Substantia nigra (tissue), 51 donors: ENCODE measurements at places on chromosomes 5 and 9.

DNA sequence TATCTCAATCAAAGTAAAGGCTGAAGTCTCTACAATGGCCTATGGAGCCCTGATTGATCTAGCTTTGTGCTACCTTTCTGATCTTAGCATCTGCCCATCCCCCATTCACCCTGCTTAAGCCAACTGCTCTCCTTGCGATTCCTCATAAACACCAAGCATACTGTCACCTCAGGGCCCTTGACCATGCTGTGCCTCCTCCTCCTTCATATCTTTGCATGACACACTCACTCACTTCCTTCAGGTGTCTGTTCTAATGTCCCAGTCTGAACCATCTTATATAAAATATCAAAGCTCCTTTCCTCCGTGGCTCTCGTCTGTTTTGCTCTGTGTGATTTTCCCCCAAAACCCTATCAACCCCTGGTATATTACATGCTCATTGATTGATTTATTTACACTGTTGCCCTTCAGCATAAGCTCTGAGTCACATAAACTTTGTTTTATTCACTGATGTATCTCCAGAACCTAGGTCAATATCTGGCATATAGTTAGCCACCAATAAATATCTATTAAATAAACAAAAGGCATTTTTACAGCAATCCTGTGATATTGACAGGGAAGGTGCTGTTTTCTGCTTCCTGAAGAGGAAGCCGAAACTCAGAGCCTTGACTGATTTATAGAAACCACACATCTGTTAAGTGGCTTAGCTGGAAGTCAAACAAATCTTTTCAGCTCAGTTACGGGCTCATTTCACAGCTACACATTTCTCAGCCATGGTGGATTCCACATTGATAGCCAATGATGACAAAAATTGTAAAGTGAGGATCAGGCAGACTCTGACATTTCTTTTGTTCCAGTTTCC, 103.6 kb downstream of the BOD1 start:
- no peak for DNase-seq

GRCh38 chr5:14399054-14399692, 182.4 kb upstream of the OTULINL start:
- DNase-seq, result no peak

DNA sequence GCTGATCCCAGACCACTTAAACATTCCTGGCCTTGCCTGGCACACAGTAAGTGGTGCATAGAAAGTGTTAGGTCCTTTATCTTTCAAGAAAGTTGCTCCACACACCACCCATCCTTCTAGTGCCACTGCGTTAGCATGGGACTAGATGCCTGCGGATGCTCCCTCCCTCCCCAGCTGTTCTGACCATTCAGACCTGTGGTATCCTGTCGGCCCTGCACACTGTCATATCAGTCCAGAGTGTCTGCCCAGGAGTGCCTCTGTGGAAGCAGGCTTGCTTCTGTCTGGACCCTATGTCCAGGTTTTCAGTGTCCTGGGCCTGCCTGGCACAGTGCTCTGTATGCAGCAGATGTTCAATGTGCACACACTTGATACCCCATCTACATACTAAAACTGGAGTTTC, 38.3 kb upstream of the SMU1 start:
- DNase-seq, result no peak

GRCh38 chr5:150137168-150137957, 18.3 kb downstream of the PDGFRB start:
- DNase-seq, result no peak

GRCh38 chr5:73939557-73939956, 313.6 kb downstream of the ARHGEF28 start:
- no peak for DNase-seq

- no peak for DNase-seq
Measured at GRCh38 chr9:133250741-133251170, 24.2 kb downstream of the ABO start.

DNA sequence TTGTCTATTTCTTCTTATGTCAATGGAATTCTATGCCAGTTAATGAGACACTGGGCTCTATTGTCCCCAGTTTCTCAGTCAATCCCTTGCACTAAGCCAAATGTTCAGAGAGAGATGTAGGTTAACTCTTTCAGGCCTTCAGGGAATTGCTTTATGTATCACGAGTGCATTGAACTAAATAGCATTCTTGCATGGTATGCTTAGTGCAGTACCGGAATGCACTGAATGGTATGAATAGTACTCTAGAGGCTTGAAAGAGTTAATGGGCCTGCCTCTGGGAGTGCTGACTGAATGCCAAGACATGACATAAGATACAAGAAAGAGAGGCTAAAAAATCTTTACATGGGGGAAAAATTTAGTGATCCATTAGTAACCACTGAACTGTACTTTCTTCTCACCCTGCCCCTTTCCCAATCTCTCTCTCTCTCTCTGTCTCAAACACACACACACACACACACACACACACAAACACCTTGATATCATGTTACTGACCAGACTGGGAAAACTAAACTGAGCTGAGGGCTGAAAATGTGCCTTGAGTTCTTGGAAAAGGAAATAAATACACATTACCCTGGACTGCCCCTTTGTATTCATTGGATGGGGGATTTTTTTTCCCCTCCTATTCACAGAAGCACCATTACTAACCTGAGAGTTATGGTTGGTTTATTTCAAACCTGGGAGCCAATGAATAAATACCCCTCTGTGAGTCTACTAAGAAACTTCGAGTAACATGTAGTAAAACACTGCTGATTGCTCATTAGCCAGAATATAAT, 35.4 kb upstream of the TMC1 start:
- DNase-seq, result no peak

DNA sequence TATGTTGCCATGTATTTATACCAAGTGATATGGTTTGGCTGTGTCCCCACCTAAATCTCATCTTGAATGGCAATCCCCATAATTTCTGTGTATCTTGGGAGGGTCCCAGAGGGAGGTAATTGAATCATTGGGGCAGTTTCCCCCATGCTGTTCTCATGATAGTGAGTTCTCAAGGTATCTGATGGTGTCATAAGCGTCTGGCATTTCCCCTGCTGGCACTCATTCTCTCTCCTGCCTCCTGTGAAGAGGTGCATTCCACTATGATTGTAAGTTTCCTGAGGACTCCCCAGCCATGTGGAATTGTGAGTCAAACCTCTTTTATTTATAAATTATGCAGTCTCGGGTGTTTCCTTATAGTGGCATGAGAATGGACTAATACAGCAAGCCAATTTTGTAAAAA, 140.8 kb upstream of the ADAMTSL1 start:
- DNase-seq, result no peak

GRCh38 chr9:87350915-87351314, 146.8 kb upstream of the DAPK1 start:
- DNase-seq, result no peak

- DNase-seq, result no peak
Measured at GRCh38 chr9:101999441-101999840, 261.0 kb upstream of the GRIN3A start.

DNA sequence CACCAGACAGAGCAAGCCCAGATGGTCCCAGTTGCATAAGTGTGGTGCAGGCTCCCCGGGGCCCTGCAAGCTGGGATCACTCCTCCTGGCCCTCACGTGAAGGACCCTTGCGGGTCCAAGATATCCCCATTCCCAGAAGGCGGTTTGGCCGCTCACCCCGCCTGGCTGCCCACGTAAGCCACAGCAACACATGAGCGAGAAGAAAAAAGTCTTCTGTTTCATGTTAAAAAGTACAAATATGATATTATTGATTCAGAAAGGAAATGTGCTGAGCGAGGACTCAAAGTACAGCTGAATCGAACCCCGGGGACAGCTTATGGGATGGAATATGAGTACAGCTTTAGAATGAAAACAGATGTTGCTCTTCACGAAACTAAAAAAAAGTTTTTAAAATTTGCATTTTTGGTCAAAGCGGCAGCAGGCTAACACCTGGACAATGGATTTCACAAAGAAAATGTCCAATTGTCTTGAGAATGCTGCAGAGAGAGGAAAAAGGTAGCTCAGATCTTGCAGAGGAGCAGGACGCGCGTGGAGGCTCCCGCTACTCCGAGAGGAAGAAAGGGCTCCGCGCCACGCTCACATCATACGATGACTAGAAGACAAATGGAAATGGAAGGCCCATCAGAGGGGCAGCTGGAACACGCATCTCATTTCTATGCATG, 427.6 kb downstream of the IRX1 start:
- no peak for DNase-seq

DNA sequence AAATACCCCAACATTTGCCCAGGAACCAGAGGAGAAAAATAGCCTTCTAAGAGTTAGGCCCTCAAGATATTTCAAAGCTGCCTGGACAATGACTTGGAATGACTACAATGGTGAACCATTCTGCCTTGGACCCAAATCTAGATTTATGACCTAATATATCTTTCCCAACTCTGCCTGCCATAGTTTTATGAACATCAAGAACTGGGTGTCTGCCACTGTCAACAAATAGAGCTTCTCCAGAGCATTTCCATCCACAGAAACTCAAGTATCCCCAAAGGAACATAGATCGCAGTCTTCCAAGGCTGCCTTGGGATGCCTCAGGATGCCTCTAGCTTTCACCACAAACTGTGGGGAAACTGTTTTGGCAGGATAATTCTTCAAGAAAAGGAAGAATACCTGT, 48.2 kb upstream of the NFIB start:
- DNase-seq, result no peak

- peak; percentile 85 for DNase-seq
Measured at GRCh38 chr9:137029058-137029936, 1.3 kb upstream of the ABCA2 start.

- DNase-seq, result no peak
Measured at GRCh38 chr9:127129073-127129717, 6.8 kb upstream of the ANGPTL2 start.

GRCh38 chr9:37407468-37407867, 15.0 kb upstream of the GRHPR start:
- no peak for DNase-seq

DNA sequence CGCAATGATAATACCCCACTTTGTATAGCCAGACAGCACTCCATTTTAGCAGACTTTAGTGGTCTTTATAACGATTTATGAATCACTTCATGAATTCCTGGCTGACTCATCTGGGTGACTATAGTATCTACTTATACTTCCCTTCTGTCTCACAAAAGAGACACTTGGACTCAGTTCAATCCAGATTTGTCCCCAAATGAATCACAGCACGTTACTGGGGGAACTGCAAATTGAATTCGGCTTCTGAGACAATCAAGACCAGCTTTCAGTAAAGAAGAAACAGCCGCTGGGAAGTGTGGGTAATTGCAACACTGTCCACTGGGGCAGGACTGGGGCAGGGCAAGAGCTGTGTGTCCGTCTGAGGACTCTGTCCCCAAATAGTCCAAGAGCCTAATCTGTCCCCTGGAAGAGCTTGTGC, 337.3 kb upstream of the RFX3 start:
- DNase-seq, result no peak

DNA sequence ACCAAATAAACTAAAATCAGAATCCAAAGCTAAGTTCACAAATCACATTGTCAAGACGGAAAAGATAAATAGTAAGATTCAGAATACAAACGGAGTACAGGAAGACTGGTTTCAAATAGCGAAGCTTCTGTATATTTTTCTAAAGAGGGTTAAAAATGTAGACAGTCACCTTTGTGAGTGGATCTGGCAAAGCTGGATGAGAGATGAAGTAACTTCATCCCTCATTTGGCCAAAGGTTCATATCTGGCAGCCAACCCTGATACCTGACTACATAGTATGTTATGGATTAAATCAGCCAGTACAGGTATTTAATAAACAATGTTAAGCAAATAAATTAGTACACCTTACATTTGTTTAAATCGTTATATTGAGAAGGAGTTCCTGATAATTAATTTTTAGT, 21.3 kb upstream of the DENND4C start:
- DNase-seq, result no peak

DNA sequence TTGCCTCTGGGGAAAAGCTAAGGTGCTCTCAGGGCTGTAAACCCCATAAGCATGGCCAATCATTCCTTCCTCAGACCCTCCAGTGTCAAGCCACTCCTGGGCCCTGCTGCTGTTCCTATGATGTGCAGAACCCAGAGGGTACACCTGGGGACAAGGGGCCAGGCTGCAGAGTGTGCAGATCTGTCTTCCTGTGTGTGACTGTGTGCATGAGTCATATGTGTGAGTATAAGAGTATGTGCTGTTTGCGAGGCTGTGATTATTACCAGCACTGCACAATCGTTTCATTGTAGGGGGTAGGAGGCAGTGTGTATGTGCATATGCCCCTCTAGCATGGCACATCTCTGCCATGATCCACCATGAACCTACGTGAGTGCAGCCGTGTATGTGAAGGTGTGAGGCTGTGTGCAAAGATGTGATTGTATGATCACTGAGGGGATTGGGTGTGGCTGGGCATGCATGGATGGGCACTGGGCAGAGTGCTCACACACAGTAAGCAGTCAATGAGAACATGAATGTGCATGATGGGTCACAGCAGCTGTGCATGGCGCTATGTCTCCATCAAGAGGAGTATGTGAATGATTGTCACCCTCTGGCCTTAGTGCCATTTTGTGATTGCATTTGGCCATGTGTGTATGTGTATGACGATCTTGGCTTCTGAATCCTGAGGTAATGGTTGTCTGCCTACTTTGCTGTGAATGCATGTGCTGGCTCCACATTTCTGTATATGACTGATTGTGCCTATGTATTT, 2.4 kb upstream of the OR1K1 start:
- no peak for DNase-seq

GRCh38 chr5:67413721-67414120, 217.1 kb upstream of the CD180 start:
- DNase-seq, result no peak

DNA sequence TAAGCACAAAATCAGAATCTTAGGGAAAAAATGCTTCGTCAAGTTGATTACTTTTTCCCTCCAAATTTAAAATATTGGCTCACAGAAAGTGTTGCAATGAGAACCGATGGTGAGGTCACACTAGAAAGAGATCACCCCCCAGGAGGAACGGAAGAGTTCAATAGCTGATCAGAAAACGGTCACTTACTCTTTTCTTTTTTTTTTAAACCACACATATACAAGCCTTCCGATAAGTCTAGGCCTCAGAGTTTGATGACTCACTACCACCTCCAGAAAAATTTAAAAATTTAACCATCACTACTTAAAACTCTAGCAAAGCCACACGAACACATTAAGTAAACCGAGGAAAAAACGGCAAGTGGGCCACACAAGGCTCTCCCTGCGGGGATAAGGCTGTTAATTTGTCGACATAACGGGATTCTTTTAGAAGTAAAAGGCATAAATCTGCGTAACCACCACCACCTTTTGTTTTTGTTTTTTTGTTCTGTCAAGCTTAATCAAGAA, 1.2 kb downstream of the SURF4 start:
- no peak for DNase-seq

DNA sequence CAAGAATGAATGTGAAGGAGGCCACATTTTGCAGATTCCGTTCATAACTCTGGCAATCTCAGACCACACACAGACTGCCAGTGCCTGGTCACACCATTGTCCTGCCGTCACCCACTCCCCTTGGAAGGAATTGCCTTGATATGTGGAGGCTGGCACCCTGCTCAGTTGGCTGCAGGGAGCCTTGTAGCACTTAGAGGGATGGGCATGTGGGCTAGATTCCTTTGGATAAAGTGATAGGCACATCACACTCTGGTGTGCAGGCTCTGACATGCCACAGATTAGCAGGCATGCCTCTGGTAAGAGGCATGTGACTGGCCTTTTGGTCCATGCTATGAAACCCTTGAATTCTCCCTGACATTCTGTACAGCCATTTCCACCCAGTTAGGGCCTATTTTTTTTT, 254.6 kb upstream of the PIK3R1 start:
- DNase-seq, result no peak

GRCh38 chr9:126827227-126827626, 22.4 kb downstream of the ZBTB43 start:
- DNase-seq, result no peak
